Stimulated activated naive B cell treated with anti-CD40 and anti-IgM and Interleukin-4, amounts not matched to agents 10 μg/mL and 1 μg/mL and 100 μg/mL, for 72 hours (primary cell): ENCODE measurements at places on chromosomes 4 and X.

GRCh38 chr4:127622921-127623796, 9.6 kb upstream of the INTU start:
- no peak for DNase-seq

- peak; percentile 58 for DNase-seq
These were observed 18.6 kb downstream of the TRIM2 start for GRCh38 chr4:153222707-153223426.

- no peak for DNase-seq
These were observed 3.8 kb upstream of the CXCR3 start for GRCh38 chrX:71622032-71622575.

DNA sequence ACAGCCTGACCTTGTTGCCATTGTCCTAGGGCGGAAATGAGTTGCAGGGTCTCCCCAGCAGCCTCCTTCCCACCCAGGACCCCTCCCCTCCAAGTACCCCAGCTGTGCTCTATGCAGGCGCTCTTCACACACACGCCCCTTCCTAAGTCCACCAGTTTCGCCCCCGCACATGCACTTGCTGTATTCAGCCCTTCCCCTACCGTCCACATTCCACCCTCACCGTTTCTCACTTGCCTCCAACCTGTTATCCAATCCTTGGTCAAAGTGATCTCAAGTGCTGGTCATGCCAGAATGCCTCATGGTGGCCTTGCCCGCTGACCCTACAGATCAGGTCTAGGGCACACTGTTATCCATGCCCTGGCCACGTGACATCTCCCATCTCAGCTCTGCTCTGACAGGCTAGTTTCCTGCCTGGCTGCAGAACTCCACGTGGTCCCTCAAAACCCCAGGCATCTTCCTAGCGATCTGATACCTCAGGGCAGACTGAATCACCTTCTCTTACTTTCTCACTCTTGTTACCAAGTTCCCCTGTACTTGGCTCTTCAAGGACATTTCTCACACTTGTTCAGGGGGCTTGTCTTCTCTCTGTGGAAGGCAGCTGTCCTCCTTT, 39.7 kb downstream of the NSG1 start:
- DNase-seq = no peak

DNA sequence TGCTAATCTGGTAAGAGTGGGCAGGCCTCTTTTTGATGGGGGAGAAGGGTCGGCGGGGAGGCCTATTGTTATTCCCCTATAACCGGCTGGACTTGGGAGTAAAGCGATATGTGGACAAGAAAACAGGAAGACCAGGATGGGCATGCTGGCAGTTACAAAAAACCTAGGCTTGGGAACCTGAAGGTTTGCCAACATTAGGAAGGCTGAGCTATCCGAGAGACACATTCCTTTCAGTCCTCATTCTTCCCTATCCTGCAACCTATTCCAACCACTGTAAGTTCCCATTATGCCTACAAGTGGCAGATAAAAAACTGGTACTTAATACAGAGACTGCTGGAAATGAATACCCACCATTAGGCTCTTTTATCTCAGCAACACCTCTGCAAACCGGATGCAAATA, 32.4 kb upstream of the CT47C1 start:
- DNase-seq = no peak

- no peak for DNase-seq
These were observed 39.5 kb upstream of the ZNF330 start for GRCh38 chr4:141180991-141181761.

DNA sequence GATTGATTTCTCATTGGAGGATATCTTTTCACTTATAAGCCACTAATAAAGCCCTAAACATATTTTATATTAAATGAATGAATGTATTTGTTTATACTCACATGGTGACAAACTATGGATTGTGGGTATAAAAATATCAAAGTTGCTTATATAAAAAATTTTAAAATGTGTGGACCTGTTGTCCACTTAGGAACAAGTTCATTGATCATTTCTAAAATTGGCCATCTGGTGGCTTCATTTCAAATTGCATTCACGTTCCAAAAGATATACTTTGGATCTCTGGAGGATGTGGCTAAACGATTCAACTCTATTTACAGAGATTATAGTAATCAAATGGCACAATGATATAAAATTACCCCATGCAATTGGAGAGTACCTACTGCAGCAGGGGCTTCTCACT, 32.5 kb downstream of the FSTL5 start:
- no peak for DNase-seq

DNA sequence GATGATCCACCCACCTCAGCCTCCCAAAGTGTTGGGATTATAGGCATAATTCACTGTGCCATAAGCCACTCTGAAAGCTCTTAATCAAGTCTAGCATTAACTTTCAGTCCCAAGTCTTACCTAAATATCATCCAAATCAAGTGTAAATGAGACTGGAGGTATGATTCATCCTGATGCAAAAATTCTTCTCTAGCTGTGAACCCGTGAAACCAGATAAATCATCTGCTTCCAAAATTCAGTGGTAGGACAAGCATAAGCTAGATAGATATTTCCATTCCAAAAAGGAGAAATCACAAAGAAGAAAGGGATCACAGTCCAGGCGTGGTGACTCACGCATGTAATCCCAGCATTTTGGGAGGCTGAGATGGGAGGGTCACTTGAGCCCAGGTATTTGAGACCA, 8.8 kb upstream of the TBC1D25 start:
- no peak for DNase-seq

DNA sequence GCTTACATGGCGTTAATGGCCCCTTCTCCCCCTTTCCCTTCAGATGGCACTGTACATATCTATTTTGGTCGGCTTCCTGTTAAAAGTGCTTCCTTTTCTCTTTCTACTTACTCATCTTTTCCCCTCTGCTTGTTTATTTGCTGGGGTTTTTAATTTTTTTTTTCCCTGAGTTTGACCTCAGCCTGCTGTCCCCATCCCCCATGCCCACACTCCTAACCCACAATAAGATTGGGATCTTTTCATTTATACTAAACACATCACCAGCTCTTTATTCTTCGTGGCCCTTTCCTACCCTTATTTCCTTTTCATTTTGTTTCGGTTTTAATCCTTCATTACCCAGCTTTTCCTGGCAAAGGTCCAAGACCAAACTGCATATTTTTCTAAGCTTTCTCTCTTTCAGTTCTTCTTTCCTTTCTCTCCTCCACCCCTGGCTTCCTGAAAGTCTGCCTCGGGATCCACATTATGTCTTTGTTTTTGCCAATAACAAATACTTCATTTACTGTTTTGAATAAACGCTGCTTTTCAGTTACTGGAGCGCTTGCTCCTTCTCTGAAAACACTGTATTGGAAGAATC, 152.0 kb upstream of the USP9X start:
- no peak for DNase-seq

DNA sequence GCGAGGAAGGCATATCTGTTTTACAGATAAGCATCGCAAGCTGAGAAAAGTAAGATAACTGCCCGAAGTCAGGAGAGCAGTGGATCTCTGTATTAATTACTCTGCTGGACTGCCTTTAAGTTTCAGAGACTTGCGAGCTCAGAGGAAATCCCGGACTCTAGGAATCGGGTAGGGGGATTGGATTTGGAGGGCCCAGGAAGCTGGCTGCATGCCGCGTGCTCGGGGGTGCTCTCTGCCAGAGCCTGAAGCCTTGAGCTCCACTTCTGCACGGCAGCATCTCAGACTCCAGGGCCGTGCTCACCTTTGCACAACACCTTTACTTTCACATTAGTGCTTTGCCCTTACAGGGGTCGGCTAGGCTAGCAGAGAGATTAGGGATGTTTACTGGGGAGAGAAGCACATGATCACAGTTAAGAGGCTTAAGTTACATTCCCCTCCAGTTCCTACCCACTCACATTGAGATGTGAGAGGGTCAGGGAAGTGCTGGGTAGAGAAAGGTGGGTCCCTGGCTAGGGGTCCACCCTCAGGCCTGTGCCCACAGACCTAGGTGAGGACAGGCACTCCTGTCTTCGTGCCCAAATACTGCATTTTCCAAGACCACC, 57.0 kb downstream of the TRIML1 start:
- DNase-seq = no peak

GRCh38 chr4:162943263-162943662, 223.4 kb downstream of the NAF1 start:
- no peak for DNase-seq

GRCh38 chr4:126386512-126386911, 1071.8 kb downstream of the FAT4 start:
- DNase-seq = no peak

DNA sequence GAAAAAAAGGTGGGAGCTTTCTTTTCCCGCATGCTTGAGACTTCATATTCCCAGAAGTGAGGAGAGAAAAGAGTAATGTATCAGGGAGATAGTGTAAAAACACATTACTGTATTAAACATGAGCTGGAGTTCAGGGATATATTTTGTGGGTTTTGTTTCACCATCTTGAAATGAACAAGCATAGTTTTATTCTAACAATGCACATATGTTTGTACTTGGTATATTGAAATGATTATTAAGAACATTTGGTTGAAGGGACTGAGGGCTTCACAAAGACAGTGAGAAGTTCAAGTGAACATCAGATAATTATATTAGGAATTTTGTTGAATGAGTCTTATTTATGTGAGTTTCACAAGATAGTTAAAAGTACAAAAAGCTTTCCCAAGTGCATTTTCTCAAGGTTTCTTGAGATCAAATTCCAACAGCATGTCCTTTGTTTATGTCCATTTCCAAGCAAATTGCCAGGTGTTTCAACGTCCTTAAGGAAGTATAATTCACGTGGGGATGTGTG, 368.8 kb downstream of the ANKRD50 start:
- no peak for DNase-seq

GRCh38 chrX:105658136-105658535, 164.2 kb upstream of the NRK start:
- DNase-seq = no peak

DNA sequence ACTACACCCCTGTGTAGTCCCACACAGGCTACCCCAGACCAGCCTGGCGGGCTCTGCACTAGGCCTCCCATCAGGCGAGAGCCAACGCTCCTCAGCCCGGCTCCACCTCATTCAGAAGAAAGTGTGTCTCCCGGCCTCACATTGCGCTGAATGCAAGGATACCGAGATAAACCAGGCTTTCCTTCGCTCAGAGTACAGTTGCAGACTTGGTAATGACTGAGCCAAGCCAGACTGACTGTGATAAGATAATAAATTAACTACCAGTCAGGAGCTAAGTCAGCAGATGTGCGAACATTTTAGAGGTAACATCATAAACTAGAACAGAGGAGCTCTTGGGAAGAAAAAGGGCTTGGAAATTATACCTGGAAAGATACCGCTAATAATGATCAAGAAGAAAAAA, 397.6 kb downstream of the TRIML1 start:
- no peak for DNase-seq

- DNase-seq = peak; percentile 62
These were observed 158.7 kb downstream of the DCHS2 start for GRCh38 chr4:154332681-154333421.

DNA sequence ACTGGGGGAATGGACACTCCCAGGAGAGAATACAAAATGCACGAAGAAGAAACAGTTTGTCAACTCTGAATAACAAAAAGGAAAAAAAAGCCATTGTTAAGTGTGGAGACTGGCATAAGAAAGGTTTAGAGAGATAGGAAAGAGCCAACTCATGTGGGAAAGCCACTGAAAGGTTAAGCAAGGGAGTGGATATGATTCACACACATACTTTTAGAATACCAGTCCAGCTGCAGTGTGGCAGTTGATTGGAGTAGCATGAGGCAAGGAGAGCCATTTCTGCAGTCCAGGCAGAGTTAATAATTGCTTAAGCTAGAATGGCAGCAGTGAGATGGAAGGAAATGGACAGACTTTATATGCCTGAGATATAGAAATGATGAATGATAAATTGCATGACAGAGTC, 36.9 kb upstream of the ADAD1 start:
- no peak for DNase-seq

- no peak for DNase-seq
These were observed 68.1 kb downstream of the FHDC1 start for GRCh38 chr4:153004081-153004850.

GRCh38 chr4:16676230-16676770, 222.1 kb downstream of the LDB2 start:
- DNase-seq = no peak

DNA sequence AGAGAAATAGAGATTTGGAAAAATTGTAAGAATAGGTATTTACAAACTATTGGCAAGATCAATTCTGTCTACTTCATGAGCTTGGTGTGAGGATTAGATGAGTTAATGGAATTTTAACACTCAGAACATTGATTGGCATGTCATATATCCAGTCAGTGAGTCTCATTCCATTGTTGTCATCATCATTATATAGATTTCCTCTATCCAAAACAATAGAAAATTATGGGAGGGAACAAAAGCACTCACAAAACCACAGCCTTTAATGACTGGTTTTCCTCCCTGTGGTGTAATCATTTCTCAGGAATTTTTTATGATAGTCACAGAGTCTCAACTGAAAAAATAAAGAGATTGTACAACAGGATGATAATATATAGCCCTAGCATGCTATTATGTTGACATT, 21.1 kb downstream of the KLHL5 start:
- no peak for DNase-seq
